ENCODE measurements at places on chromosomes 12 and 14.

GRCh38 chr12:130007771-130008170, 103.9 kb upstream of the TMEM132D start:
- DNase-seq: no peak

DNA sequence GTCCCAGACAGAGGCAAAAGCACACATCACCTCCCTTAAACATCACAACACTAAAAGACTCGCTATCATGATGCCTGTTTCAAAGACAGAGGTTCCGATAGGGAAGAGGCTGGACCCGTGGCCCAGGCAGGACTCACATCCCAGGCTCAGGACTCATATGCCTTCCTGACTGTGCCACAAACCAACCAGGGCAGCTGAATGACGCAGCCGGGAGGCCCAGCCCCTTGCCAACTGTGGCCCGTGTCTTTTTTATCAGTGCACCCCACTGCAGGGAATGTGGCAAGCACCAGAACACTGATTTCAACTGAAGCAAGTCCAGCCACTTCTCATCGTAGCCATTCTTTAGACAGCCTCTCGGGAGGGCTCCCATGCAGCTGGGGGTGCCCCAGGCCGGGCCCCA, 132.3 kb downstream of the KSR2 start:
- no peak for DNase-seq

- DNase-seq: no peak
Measured at GRCh38 chr12:25382311-25383106, 131.8 kb upstream of the KRAS start.

DNA sequence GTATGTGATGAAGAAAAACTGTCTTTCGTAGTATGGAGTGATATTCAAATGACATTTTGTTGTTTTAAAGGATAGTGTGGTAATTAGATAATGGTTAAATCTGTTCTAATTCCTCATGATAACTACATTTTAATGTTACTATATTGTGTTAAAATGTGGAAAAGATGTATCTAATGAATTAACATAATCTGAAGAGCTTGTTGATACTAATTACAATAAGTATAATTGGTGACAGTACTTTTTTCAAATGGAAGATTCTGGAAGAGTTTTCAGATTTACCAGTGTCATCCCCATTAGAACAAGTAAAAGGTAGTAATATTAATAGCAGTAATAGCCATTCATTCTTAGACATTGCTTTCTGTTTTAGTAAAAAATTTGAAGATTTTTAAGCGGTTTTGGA, 37.6 kb downstream of the CAND1 start:
- no peak for DNase-seq

DNA sequence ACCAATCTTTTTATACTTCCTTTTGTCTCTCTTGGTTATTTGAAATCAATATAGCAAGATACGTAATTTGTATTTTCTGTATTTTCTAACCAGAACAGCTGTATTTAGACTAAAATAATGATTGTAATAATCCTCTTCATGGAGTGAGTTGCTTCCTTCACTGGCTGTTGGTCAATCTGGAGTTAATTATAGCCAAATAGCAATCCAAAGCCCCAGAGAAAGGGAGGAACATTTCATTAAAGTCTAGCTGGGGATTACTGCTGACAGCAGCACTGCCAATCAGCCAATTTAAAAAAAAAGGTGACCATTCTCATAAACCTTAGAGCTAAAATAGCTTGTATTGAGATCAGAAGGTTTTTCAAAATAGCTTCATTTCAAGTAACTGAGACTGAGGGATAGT, 118.0 kb downstream of the TRHDE start:
- DNase-seq: no peak

GRCh38 chr12:65593239-65593701, 231.0 kb upstream of the HMGA2 start:
- DNase-seq: no peak

DNA sequence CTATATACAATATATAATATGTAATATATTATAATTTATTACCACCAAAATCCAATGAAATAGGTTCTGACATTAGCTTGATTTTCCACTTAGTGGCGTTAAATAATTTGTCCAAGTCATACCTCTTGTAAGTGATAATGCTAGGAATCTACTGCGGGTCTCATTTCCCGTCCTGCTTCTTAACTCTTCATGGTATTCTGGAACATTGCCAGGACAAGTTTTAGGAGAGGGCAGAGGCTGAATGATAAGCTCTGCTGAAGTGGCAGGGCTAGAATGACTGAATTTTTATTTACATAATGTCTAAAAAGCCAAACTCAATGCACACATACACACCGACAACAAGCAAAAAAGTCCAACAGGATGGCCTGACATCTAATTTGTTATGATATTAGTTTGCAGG, 70.4 kb upstream of the PTPRQ start:
- no peak for DNase-seq

DNA sequence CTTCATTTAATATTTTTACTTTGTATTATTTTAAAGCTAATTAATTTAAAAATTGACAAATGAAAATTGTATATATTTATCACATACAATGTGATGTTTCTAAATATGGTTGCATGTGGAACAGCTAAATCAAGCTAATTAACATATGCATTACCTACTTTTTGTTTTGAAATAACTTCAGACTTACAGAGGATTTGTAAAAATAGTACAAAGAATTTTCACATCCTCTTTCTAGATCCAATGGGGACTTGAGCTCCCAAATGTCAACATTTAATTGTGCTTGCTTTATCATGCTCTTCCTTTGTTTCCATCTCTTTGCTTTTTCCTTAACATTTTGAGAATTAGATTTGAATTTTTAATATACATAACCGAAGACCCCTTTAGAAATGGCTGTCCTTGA, 6.6 kb downstream of the DCD start:
- DNase-seq: no peak

DNA sequence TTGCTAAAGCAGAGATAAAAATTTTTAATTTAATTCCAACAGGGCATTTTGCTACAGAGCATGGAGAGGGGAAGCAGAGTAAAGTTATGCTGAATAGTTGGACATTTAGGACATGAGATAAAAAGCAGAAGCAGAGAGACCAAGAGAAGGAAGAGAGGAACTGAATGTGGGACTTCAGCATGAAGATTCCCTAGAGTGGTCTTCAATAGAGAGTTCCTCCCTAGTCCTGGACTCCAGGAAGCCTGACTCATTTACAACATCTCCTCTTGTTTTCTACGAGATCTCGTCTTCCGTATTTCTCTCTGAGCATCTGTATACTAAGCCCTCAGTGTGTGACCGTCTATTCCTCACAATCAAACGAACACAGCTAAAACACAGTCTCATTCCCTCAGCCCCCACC, 35.2 kb upstream of the IFT81 start:
- no peak for DNase-seq

GRCh38 chr12:116591855-116592637, 32.9 kb downstream of the MAP1LC3B2 start:
- DNase-seq: no peak

GRCh38 chr12:6699259-6699988, 1.2 kb downstream of the PIANP start:
- no peak for DNase-seq

GRCh38 chr14:94161058-94161457, 13.1 kb upstream of the PPP4R4 start:
- DNase-seq: no peak

GRCh38 chr12:27527512-27527911, 3.5 kb downstream of the PPFIBP1 start:
- DNase-seq: no peak

GRCh38 chr12:86331012-86331411, 74.8 kb upstream of the MGAT4C start:
- no peak for DNase-seq

DNA sequence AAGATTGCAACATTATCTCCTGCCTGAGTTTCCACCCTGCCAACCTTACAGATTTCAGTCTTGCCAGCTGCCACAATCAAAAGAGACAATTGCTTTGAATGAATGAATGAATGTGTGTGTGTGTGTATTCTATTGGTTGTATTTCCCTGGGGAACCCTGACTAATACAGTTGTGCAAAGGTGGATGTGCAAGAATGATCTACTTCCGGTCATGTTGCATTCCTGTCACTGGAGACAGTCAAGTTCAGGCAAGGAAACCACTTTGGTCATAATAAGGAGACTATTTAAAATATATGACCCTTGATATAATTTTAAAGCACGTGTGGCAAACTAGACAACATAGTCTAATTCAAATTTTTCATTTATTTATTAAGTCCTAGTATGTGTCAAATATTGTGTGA, 13.1 kb downstream of the RERG start:
- no peak for DNase-seq

DNA sequence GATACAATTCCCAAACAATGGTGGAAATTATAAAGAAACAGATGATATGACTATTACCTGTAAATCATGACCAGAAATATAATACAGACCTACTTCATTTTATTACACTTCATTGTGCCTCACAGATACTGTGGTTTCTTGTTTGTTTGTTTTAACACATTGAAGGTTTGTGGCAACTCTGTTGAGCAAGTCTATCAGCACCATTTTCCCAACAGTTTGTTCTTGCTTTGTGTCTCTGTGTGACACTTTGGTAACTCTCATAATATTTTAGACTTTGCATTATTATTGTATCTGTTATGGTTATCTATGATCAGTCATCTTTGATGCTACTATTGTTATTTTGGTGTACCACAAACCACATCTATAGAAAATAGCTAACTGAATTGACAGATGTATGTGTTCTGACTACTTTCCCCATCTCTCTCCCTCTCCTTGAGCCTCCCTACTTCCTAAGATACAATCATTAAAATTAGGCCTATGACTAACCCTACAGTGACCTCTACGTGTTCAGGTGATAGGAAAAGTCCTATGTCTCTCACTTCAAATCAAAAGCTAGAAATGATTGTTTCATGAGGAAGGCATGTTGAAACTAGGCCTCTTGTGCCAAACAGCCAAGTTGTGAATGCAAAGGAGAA, 49.1 kb downstream of the FBXO33 start:
- no peak for DNase-seq

- DNase-seq: no peak
Measured at GRCh38 chr14:54002653-54003052, 46.0 kb upstream of the BMP4 start.

- peak; percentile 81 for DNase-seq
Measured at GRCh38 chr12:15732341-15733061, 56.7 kb downstream of the EPS8 start.

DNA sequence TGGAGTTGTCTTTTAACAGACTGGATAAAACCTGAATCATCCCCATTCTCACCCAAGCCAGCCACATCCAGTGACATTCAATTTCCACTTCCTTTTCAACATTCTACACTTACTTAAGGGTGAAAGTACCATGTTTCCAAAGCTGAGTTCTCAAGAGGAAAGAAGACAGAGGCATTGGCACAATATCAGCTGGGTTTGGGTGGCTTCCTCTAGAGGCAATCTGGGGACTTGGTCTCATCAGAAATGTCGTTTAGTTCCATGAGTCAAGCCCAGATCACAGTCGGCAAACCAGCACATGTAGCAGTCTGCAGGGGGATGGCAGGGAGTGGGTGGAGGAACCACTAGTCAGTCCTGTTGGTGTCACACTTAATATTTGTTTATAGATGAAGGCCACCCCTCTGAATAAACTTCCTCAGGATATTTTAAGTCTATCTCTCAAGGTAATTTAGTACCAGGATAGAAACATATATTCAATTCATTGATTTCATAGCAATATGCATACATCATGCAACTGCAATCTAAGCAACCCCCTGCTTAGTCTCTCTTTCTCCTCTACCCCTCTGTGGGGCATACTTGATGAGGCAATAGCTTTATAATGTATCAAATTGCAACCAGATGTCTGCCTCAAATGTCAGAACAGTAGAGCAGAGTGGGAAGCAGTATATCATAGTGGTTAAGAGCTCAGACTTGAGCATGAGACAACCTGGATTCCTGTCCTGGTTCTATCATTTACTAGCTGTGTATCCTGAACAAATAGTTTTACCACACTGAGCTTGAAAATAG, 3.0 kb downstream of the SRRM4 start:
- DNase-seq: no peak

- no peak for DNase-seq
Measured at GRCh38 chr12:47391566-47391965, 311.8 kb upstream of the AMIGO2 start.

DNA sequence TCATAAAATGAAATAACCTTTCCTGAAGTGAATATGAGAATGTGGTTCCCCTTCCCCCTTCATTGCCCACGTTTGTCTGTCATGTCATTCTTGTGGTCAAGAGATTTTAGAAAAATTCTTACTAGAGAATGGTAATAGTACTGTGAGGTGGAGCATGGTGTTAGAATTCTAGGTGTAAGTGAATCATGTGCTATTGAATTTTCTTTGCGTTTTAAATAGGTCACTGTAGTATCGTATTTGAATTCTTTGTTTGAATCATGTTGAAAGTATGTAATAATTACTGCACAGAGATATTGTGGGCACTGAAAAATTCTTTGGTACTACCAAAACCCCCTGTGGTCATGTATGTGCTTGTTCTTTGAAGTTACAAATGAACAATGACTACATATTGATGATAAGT, 49.9 kb downstream of the FUT8 start:
- peak; percentile 85 for DNase-seq

DNA sequence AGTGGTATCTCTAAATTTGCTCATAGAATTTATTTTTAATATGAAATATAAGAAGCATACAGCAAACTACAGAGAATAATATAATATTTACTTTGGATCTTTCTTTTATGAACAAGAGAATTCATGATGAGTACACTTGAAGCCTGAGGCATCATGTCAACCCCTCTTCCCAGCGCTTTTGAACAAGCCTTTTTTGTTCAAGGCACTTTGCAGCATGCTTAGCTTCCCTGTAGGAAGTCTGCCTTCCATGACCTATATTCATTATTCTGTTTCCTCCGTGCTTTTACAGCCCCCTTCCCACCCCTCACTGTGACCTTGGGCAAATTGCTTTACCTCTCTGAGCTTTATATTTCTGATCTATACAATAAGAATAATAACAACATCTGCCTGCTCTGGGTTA, 41.6 kb downstream of the SCN8A start:
- no peak for DNase-seq

DNA sequence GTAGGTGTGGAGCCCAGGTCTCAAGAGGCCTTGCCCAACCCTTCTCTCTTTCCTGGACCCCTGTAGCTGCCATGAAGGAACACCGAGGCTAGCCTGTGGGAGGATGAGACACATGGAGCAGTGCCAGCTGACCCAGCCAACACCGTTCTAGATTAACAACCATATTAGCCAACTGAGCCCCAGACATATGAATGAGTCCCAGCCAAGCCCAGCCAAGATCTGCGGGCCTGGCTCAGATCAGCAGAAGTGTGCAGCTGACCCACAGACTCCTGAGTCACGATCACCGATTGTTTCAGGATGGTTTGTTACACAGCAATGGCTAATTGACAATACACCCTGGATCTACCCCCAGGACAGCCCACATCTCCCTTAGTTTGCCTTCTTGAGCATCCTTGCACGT, 82.1 kb downstream of the NTF3 start:
- DNase-seq: no peak

- no peak for DNase-seq
Measured at GRCh38 chr14:79729731-79730130, 481.6 kb downstream of the DIO2 start.

GRCh38 chr12:119840582-119840981, 36.5 kb downstream of the CIT start:
- no peak for DNase-seq

- DNase-seq: no peak
Measured at GRCh38 chr12:124509300-124509675, 58.1 kb downstream of the NCOR2 start.

- no peak for DNase-seq
Measured at GRCh38 chr12:5773550-5773949, 171.5 kb downstream of the ANO2 start.

- DNase-seq: no peak
Measured at GRCh38 chr12:51048661-51049251, 629 bp downstream of the LETMD1 start.

All from RCC 7860 (cell line).